CD14-positive monocyte (primary cell): ENCODE measurements at places on chromosomes 12 and 14. TPM values are rescaled to one million over a fixed set of nuclear protein-coding genes. Genes with fewer than 3 reads are reported as not detected.

DNA sequence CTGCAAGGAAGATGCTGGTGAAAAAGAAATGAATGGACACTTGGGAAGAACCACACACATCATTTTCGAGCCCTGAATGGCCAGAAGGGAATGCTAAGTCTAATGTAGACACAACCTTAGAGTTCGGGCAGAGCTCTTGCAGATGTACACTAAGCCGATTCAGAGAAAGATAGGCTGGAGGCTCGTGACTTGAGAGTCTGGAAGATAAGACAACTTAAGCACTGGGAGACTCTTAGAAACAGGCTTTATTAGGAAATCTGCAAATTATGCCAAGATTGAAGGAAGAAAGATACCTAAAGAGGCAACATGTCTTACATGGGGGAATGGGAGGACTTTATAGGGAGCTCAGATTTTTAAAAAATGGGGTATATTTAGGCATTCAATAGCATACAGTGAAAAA, 13.5 kb downstream of the TBPL2 start:
- no peak for DNase-seq
- no peak overlapping the region for H3K27ac ChIP-seq
- no peak overlapping the region for H3K4me3 ChIP-seq
- no peaks in the 10 kb centered on the region for H3K36me3 ChIP-seq
- no peaks in the 10 kb centered on the region for H3K27me3 ChIP-seq
- H3K4me1 ChIP-seq: no peaks in the 10 kb centered on the region

DNA sequence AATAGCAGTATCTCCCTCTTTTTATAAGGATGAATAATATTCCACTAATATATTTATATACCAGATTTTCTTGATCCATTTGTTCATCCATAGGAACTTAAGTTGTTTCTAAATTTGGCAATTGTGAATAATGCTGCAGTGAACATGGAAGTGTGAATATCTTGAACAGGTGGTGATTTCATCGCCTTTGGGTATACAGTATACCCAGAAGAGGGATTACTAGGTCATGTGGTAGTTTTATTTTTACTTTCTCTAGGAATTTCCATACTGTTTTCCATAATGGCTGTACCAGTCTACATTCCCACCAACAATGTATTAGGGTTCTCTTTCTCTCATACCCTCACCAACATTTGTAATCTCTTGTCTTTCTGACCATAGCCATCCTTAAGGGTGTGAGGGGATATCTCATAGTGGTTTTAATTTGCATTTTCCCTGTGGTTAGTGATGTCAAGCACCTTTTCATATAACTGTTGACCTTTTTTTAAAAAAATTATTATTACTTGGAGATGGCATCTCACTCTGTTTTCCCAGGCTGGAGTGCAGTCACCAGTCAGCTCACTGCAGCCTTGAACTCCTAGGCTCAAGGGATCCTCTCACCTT, 20.5 kb downstream of the PPHLN1 start:
- peaks cover 28% of the 10 kb centered on the region for H3K36me3 ChIP-seq
- H3K27ac ChIP-seq: no peak overlapping the region
- H3K27me3 ChIP-seq: no peaks in the 10 kb centered on the region
- no peak for DNase-seq
- no peak overlapping the region for H3K4me3 ChIP-seq
- no peaks in the 10 kb centered on the region for H3K4me1 ChIP-seq

GRCh38 chr14:35159742-35160409, 37.5 kb downstream of the PRORP start:
- no peak overlapping the region for H3K27ac ChIP-seq
- H3K4me1 ChIP-seq: peaks cover 5% of the 10 kb centered on the region
- peak; percentile 16 for DNase-seq
- H3K36me3 ChIP-seq: peaks cover 43% of the 10 kb centered on the region

DNA sequence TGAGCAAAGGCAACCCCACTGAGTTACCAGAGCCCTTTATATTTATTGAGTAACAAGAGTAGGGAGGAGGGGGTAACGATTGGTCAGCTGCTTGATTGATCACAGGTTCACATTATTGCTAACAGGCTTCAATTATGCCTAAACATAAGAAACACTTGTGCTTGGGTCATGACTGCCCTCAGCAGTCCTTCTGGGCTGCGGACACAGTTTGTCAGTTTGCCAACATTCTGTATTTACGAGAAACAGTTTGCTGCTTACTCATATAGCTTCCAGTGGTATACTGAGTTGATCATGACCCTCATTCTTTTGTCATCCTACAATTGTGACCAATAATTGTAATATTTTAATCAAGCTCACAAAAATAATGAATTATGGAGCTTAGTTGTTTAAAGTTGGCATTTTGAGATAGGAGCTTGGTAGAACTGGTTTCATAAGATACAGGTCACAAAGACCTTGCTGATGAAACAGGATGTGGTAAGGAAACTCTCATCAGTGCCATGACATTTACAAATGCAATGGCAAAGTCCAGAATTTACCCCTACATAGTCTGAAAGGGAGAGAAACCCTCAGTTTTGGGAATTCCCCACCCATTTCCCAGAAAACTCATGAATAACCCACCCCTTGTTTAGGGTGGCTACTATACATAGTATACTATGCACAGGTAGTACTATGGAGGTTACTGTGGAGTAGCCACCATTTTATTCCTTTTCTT, 1421.0 kb upstream of the FLRT2 start:
- H3K27ac ChIP-seq: no peak overlapping the region
- no peak overlapping the region for H3K4me3 ChIP-seq
- no peak for DNase-seq
- no peaks in the 10 kb centered on the region for H3K36me3 ChIP-seq

- H3K4me1 ChIP-seq: no peaks in the 10 kb centered on the region
- no peaks in the 10 kb centered on the region for H3K27me3 ChIP-seq
- DNase-seq: no peak
- peaks cover 89% of the 10 kb centered on the region for H3K36me3 ChIP-seq
- H3K27ac ChIP-seq: peak overlapping the region; percentile 48
- H3K4me3 ChIP-seq: no peak overlapping the region
Measured at GRCh38 chr14:31166271-31166561, 41.4 kb downstream of the HECTD1 start.

- peak; percentile 77 for DNase-seq
- H3K27me3 ChIP-seq: no peaks in the 10 kb centered on the region
- peak overlapping the region; percentile 14 for H3K4me3 ChIP-seq
- H3K36me3 ChIP-seq: no peaks in the 10 kb centered on the region
Measured at GRCh38 chr12:115354007-115354890, 670.3 kb upstream of the TBX3 start.

DNA sequence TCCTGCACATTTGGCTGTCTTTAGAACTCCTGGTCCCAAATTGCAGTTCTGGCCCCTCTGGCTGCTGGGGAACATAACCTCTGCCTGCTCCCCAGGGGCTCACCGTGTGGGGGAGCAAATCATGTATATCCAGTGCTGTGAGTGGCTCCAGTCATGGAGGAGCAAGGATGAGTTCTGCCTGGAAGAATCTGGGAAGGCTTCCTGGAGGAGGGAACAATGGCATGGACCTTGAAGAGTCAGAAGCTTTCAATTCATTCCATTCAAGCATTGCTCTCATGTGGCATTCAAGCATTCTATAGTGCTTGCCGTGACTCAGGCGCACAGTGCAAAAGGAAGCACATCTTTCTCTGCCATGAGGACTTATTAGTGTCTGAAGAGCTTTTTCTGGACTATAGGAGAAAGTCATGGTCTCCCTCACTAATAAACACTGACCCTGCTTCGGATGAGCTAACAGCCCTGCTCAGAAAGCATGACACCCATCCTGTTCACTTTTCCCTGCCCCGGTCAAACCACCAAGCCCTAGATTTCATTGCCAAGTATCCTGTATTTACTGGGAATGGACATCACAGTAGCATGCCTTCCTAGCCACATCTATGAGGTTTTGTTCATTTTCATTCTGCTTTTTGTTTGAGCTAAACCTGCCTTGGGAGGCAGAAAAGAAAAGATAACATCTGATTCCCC, 3.5 kb downstream of the IFI27 start:
- H3K4me3 ChIP-seq: no peak overlapping the region
- H3K36me3 ChIP-seq: no peaks in the 10 kb centered on the region
- H3K4me1 ChIP-seq: peaks cover 10% of the 10 kb centered on the region
- no peaks in the 10 kb centered on the region for H3K27me3 ChIP-seq

DNA sequence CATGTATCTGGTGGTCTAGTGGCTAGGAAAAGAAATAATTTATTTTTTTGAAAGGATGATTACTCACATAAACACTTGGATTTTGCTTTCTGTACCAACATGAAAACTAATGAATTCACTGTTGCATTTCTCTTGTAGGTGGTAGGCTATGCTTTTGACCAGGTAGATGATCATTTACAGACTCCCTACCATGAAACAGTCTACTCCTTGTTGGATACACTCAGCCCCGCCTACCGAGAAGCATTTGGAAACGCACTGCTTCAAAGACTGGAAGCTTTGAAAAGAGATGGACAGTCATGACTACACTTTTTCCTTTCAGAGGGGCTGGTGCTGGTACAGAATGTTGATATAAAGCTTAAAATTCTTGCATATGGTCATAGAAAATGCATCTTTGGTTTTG, 6.5 kb upstream of the AK7 start:
- H3K36me3 ChIP-seq: peaks cover 28% of the 10 kb centered on the region
- peaks cover 6% of the 10 kb centered on the region for H3K27me3 ChIP-seq
- no peaks in the 10 kb centered on the region for H3K4me1 ChIP-seq
- no peak overlapping the region for H3K4me3 ChIP-seq

Gene KRT82
- not detected for polyA plus RNA-seq

Gene RNASE2
- polyA plus RNA-seq: 54.8 and 100 TPM in 2 replicates

DNA sequence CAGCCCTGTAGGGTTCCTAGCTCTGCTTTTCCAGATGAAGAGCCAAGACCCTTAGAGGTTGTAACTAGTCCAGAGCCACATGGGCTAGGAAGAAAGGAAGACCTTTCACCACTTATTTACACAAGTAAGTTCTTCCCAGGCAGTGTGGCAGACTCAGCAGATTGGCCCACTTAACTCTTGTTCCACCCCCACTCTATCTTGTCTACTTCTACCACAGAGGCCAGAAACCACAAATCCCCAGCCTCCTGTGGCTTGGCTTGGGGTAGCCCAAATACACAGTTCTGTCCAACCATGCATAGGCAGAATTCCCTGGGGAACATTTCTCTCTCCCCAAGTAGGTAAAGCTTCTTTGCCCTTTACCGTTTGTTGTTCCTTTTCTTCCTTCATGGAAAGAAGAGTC, 383.5 kb downstream of the RGS6 start:
- H3K27me3 ChIP-seq: no peaks in the 10 kb centered on the region
- H3K36me3 ChIP-seq: no peaks in the 10 kb centered on the region

DNA sequence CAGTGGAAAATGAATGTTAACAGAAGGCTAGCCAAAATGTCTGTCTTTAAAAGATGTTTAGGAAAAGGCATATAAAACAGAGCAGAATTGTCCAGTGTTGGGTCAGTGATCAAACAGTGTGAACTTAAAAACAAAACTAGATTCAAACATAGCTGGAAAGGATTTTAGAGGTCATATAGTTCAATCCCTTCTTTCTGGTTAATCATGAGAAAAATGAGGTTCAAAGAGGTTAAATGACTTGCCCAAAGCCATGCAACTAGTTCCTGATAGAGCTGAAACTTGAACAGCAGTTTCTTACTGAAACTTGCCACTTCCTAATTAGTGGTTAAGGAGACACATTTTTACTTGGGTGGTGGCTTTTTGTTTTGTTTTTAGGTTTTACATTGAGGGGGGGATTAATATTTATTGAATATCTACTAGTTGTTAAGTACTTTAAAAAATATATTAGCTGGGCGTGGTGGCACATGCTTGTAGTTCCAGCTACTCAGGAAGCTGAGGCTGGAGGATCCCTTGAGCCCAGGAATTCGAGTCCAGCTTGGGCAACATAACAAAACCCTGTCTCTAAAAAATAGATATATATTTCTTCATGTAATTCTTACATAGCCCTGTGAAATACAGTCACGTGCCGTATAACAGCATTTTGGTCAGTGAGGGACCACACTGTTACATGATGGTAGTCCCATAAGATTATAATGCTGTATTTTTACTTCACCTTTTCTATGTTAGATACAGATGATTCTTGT, 20.4 kb downstream of the ACVR1B start:
- peaks cover 73% of the 10 kb centered on the region for H3K4me1 ChIP-seq
- peak; percentile 81 for DNase-seq
- peak overlapping the region; percentile 97 for H3K27ac ChIP-seq
- no peaks in the 10 kb centered on the region for H3K36me3 ChIP-seq

Gene KRT74
- polyA plus RNA-seq: not detected

Gene PXN
- 98.4 TPM for polyA plus RNA-seq

- H3K36me3 ChIP-seq: no peaks in the 10 kb centered on the region
- H3K4me3 ChIP-seq: no peak overlapping the region
- H3K4me1 ChIP-seq: no peaks in the 10 kb centered on the region
- no peaks in the 10 kb centered on the region for H3K27me3 ChIP-seq
Measured at GRCh38 chr14:87013583-87013982, 979.4 kb downstream of the GALC start.

DNA sequence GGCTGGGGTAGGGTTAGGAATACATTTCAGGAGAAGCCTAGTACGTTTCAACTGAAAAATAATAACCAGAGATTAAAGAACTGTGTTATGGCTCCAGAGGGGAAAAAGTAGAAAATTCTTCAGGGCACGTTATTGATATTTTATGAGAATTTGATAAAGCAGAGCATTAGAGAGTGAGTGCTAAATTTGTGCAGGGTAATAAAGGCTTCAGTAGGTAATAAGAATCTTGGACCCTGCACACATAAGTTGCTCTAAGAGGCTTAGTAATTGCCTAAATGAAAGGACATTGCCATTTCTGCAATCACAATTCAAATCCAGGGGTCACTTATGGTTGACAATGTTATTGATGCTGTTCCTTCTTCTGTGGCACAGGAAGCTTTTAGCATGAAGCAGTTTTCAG, 439.4 kb upstream of the DCN start:
- no peak overlapping the region for H3K4me3 ChIP-seq
- no peaks in the 10 kb centered on the region for H3K27me3 ChIP-seq
- H3K27ac ChIP-seq: no peak overlapping the region
- DNase-seq: no peak
- no peaks in the 10 kb centered on the region for H3K36me3 ChIP-seq

Gene CAPS2
- polyA plus RNA-seq: not detected

Gene TAS2R7
- not detected for polyA plus RNA-seq

GRCh38 chr12:124901003-124901402, 13.4 kb downstream of the UBC start:
- peaks cover 20% of the 10 kb centered on the region for H3K4me1 ChIP-seq
- H3K4me3 ChIP-seq: no peak overlapping the region
- H3K27ac ChIP-seq: no peak overlapping the region
- DNase-seq: no peak
- no peaks in the 10 kb centered on the region for H3K27me3 ChIP-seq
- H3K36me3 ChIP-seq: no peaks in the 10 kb centered on the region

GRCh38 chr12:2247120-2247519, 194.3 kb downstream of the CACNA1C start:
- H3K4me1 ChIP-seq: no peaks in the 10 kb centered on the region
- no peak for DNase-seq
- no peak overlapping the region for H3K4me3 ChIP-seq
- H3K36me3 ChIP-seq: no peaks in the 10 kb centered on the region
- H3K27me3 ChIP-seq: no peaks in the 10 kb centered on the region

Gene GLT1D1
- 39.6 and 53.3 TPM in 2 replicates for polyA plus RNA-seq

DNA sequence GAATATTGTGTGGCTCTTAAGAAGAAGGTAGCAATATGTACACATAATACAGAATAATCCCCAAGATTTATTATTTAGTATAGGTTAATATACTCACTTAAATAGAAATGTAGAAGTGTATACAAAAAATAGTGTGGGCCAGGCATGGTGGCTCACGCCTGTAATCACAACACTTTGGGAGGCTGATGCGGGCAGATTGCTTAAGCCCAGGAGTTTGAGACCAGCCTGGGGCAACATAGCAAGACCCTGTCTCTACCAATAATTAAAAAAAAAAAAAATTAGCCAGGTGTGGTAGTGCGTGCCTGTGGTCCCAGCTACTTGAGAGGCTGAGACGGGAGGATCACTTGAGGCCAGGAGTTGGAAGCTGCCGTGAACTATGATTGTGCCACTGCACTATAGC, 15.3 kb upstream of the HVCN1 start:
- no peaks in the 10 kb centered on the region for H3K36me3 ChIP-seq
- no peaks in the 10 kb centered on the region for H3K27me3 ChIP-seq
- peaks cover 3% of the 10 kb centered on the region for H3K4me1 ChIP-seq
